ENCODE measurements at places on chromosomes 1 and 21.

GRCh38 chr21:21730512-21730911, 732.3 kb downstream of the NCAM2 start:
- no peak for DNase-seq

GRCh38 chr1:224543453-224543852, 72.7 kb upstream of the CNIH3 start:
- no peak for DNase-seq

DNA sequence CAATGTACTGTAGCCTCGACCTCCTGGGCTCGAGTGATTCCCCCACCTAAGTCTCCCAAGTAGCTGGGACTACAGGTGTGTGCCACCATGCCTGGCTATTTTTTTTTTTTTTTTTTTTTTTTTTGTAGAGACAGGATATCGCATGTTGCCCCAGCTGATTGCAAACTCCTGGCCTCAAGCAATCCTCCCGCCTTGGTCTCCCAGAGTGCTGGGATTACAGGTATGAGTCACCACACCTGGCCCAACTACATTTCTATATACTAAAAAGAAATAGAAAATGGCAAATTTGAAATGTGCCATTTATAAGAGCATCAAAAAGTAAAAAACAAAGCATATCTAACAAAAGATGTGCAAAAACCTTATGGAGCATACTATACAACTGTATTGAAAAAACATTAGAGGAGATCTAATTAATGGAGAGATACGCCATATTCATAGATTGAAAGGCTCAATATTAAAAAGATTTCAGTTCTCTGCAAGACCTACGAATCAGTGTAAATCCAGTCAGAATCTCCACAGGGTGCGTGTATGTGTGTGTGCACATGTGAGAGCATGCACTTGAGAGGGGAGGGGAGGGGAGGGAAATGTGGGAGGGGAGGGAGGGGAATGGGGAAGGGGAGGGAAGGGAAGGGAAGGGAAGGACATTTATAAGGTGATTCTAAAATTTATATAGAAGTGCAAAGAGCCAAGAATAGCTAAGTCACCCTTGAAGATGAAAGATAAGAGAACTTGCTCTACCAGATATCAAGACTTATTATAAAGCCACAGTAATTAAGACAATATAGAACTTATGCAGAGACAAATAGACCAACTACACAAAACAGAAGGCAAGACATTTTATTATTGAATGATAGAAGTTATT, 15.5 kb upstream of the PADI4 start:
- DNase-seq, result no peak

GRCh38 chr21:34880401-34880800, 168.7 kb downstream of the RUNX1 start:
- DNase-seq, result no peak

DNA sequence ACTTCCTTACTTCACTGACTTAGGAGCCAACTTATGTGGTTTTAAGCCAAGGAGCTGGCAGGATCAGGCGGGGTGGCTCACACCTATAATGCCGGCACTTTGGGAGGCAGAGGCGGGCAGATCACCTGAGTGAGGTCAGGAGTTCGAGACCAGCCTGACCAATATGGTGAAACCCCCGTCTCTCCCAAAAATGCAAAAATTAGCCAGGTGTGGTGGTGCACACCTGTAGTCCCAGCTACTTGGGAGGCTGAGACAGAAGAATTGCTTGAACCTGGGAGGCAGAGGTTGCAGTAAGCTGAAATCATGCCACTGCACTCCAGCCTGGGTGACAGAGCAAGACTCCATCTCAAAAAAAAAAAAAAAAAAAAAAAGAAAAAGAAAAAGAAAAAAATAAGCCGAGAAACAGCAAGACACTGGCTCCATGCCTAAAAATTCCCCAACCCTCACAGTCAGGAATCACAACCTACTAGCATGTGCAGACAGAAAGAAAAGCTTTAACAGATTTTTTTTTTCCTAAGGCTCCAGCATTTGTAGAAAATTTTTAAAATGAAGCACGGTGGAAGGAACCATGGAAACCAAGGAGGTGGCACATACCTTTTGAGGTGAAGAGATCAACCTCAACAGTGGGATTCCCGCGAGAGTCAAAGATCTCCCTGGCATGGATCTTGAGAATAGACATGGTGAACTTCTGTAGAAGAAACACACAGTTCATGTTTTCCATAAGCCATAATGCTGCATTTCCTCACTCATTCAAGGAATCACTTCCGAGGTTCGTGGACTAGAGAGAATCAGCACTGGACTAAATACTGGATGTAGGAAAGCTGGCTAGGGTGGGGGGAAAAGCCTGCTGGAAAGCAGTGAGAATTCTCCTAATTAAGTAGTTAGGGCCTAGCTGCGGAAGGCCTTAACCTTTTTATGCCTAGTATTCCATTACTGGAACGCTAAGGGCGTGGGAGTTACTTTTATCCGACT, 4.0 kb downstream of the ENO1 start:
- no peak for DNase-seq

DNA sequence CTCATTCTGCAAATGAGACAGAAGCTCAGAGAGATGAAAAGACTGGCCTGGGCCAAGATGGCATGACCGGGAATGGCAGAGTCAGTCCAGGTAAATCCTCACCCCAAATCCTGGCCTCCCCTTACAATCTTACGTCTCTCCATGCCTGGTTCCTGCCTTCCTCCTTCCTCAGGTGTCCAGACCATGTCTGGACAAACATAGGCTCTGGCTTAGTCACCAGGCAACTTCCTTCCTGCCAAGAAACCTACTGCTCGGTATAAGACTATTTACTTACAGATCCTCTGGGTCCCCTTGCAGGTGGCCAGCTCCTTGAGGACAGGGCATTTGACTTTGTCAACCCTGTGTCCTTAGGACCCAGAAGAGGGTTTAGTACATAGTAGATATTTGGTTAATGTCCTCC, 69.4 kb upstream of the ROR1 start:
- DNase-seq, result no peak

DNA sequence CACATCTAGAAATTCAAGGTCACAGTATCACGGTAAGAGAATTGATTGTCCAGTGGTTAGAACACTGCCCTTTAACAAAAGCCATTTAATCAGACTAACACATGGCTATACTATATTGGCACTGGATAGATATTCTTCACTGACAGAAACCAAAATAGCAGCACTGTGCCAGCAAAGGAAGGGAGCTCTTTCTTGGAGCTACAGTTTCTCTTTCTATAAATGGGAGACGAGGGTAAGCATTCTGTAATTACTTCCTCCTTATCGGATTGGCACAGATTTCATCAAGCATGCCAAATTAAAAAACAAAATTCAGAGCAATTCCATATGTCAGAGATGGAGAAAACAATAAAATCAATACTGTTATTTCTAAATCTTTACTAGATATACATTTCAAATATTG, 115.7 kb upstream of the CACYBP start:
- no peak for DNase-seq

DNA sequence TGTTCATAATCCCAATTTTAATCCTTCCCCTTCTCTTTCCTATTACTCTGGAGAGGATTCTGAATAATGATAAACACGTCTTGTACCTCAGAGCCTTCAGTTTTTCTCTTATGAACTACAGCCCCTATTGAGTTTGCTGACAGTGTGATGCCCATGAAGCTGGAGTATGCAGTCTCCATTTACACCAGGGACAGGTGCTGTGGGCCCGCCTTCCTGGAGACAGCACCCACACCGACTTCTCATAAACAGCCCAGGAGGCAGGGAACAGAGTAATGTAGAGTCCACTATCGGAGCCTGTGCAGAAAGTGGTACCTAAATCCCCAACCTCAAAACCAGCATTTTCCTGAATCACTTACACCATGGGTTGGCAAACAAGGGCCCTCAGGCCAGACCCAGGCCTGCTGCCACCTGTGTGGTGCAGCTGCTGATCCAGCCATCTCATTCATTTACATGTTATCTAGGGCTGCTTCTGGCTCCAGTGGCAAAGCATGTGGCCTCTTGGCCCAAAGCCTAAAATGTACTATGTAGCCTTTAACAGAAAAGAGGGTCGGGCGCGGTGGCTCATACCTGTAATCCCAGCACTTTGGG, 95.1 kb upstream of the KRTAP19-8 start:
- DNase-seq, result no peak

GRCh38 chr21:44765231-44766013, 36.2 kb downstream of the UBE2G2 start:
- no peak for DNase-seq

GRCh38 chr1:94339206-94339927, 78.8 kb upstream of the ABCD3 start:
- DNase-seq, result no peak

DNA sequence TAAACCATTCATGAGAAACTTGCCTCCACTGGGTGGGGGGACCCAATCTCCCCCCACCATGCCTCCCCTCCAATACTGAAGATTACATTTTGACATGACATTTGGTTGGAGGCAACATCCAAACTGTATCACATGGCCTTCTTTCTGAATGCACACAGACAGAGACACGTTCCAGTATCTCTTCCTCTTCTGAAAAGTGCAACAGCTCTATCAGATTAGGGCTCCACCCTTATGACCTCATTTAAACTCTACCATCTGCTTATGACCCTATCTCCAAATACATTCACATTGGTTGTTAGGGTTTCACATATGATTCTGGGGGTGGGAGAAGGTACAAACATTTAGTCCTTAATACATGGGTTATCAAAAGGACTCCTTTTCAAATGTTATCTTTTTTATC, 481.8 kb upstream of the NFIA start:
- DNase-seq, result no peak

GRCh38 chr1:31843506-31843905, 27.7 kb upstream of the SPOCD1 start:
- DNase-seq, result no peak

DNA sequence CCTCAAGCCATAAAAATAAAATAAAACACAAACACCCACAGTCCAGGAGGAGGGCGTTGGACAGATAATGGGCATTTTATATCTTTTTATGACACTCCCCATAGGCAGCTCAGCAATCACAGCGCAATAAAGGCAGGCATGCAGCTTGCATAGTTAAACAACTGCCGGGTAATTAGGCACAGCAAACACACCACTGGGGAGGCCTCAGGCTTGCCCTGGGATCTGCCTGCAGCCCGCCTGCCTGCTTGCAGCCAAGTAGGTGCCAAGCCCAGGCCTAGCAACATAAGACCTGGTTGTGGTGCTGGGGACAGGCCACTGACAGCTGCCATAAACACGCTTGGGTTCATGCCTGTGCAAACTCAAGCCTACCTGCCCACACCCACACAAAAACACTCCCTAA, 54.2 kb downstream of the DMAP1 start:
- no peak for DNase-seq

DNA sequence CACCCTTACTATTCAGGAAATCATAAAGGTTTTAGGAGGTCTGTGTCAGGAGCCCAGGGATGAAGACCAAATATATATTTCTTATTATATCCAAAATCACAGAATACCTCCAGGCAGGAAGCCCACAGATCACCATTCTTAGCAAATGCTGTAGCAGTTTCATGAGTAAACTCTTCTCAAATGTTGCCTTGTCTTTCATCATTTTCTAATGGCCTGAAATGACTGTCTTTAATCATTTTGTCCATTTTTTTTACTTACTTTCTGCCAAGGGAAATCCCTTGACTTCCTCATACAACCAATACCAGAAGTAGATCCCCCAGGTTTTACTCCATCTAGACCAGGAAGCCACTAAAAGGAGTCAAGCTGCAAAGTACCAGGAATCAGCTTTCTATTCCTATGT, 32.4 kb downstream of the PSMG1 start:
- DNase-seq, result no peak

DNA sequence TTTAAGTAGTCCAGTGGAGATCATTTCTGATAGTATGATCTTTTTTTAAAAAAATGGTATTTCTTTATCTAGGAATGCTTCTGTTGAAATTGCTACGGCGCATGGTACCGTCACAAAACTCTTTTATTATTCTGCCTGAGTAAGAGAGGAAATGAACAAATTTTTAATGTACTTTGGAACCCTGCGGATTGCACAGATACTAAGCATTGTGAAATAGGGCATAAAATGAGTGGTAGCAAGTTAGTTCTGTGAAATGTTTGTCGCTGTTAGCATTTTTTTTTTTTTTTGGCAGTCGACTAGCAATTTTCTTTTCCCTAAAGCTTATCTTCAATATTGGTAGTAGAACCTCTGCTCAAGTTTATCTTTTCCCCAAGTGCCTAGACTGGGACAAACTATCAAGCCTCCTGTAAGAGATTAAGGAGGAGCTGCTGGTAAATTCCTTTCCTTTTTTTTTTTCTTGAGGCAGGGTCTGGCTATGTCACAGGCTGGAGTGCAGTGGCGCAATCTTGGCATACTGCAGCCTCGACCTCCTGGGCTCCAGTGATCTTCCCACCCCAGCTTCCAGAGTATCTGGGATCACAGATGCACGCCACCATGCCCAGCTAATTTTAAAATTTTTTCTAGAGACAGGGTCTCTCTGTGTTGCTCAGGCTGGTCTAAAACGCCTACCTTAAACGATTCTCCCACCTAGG, 2.2 kb downstream of the ITSN1 start:
- DNase-seq, result no peak

GRCh38 chr1:29499104-29499650, 262.9 kb downstream of the PTPRU start:
- no peak for DNase-seq

DNA sequence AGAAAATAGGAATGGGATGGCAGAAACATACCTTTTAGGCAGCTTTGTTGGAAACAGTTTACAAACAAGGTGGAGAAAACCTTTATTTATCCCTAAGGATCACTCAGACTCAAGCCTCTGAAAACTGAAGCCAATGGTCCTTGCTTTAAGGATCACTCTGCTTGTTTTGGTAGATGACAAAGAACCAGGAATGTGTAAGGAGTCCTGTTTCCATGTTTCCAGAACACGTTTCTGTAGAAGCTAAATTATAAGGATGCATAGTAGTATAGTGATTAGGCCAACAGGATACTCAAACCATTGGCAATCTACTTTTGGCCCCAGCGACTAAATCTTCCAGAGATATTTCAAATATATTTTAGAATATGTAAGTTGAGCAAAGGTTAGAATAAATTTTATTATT, 149.1 kb upstream of the HP1BP3 start:
- DNase-seq, result no peak

DNA sequence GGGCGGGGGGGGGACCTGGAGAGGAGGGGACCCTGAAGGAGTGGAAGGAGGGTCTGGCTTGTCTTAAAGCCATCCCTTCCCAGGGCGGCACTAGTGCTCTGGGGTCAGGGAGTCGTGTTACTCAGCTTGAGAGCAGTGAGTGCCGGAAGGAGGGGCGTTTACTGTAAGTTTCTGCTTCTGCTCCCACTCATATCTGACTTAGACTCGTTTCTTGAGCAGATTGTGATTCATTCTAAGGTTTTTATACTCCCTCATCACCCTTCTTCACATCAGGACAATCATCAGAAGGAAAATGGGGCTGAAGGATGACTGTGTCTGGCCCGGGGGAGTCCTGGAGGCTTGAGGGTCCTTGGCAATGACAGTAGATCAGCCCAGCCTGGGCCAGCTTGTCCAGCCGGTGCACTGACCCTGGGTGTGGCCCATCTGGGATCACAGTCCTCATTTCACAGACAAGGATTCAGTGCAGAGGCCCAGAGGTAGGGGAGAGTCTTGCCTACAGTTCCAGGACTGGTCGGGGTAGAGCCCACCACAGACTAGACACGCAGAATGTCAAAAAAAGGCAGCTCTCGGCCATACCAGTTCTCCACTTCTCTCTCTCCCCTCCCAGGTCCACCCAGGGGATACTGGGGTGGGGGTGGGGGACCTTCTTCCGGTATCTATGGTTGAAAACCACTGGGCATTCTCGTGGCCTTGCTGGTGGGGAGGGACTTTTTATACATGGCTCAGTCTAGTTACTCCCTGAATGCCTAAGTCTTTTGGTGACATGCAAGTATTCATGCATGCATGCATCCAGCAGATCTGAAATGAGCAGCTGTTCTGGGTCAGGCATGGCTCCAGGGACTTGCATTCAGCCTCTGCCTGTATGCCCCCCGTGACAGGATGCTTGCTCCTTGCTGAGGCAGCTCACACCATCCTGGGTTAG, 5.1 kb downstream of the TNFRSF8 start:
- DNase-seq, result no peak

GRCh38 chr1:61424382-61424781, 300.6 kb downstream of the TM2D1 start:
- no peak for DNase-seq
